NCI-H187 (cell line): ENCODE measurements at places on chromosomes 3 and 15.

GRCh38 chr3:99500485-99500884 lies 137.9 kb upstream of the COL8A1 start:
- no peak for DNase-seq

DNA sequence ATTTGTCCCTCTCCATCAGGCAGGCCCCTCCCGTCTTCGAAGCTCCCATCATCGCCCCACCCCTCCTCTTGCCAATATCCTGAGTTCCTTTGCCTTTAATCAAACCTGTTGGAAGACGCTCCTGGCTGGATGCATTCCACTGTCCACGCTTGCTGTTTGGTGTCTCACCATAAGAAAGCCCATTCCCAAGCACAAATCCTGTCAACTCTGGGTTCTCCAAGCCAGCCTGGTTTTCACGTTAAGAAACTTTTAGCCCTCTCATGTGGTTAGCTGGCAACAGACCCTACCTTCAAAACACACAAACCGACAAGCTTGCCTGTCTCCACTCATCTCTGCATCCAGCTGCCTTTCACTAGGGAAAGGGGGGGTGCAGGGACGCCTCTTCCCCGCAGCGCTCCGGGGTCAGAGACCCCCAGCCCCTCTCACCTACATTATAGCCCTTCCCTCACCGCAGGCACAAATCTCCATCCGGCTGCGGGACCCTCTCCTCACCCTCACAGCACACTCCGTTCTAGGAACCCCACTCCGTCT lies 1.1 kb downstream of the GORASP1 start:
- DNase-seq: no peak

DNA sequence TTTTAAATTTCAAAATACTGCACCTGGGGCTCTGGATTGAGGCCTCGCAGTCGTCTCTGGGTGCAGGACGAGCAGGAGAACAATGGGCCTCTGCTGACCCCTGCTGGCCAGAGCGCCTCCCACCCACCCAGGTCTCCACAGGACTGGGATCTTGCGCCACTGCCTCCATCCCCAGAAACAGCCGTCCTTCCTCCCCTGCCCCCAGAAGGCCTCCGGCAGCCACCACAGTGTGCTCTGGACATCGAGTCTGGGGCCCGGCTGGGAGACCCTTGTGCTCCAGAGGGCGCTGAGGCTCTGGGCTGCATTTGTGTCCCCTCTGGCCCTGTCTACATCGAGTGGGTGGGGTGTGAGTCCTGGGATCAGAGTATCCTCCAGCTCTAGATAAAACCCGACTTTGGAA lies 6.7 kb upstream of the ACSBG1 start:
- DNase-seq: peak; percentile 6

DNA sequence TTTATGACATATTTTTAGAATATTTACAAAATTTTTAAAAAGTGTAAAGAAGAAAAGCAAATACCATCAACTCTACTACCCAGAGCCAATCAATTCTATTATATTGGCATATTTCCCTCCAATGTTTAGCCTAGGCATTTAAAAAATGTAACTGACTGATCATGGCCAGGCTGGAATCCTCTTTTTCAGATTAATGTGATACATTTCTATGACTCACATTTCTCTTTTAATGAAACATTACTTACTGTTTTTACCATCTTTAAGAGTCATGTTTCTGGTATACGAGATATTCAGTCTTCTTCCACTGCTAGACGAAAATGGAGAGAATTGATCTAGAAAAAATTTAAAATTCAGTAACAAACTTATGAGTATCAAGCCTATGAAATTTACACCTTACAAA lies 53.4 kb upstream of the DCUN1D1 start:
- no peak for DNase-seq

DNA sequence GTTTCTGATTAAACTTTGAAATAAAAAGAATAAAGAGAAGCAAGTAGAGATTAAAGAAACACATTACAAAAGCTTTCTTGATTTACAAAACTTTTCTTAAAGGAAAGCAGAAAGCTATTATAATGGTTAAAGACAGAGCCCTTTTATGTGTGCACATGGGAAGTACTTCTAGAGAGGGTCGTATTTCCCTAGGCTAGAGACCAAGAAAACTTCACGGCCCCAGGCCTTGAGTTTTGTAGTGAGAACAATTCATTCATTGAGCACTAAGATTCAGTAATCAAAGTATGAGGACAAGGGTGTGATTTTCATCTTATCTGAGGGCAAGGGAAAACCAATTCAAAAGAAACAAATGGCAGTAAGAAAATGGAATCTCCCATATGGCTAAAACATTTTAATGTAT lies 854.1 kb downstream of the ROBO1 start:
- no peak for DNase-seq

DNA sequence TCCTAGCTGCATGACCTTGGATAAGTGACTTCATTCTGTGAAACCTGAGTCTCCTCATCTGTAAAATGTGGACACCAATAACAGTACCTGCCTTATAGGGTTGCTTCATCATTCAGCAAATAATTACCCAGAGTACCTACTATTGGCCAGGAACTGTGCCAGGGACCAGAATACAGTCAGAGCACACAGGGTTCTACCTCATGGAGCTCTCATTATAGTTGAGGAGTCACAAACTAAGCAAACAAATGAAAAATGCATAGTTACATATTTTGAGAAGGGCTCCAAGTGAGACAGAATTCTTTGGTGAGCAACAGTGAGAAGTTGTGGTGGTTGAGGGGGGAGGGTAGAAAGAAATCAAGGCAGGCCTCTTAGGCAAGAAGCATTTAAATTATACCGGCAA lies 308.6 kb upstream of the WNT5A start:
- no peak for DNase-seq

DNA sequence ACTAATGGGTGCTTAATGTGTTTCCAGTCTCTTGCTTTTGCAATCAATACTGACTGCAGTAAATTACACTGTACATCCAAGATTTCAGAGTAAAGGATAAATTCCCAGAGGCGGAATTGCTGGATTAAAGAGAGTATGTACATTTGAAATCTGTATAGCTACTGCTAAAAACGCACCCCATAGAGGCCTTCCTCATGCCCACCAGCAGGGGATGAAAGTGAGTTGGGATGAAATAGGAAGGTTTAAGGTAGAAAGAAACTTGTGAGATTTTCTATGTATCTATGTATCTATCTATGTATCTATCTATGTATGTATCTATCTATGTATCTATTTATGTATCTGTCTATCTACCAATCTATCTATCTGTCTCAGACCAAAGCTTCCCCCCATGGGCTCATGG lies 28.4 kb downstream of the TMEM44 start:
- no peak for DNase-seq

- no peak for DNase-seq
These were observed 52.5 kb downstream of the ATP10A start for GRCh38 chr15:25810631-25811091.

- no peak for DNase-seq
These were observed 63.8 kb downstream of the ATP1B3 start for GRCh38 chr3:141940194-141940776.

DNA sequence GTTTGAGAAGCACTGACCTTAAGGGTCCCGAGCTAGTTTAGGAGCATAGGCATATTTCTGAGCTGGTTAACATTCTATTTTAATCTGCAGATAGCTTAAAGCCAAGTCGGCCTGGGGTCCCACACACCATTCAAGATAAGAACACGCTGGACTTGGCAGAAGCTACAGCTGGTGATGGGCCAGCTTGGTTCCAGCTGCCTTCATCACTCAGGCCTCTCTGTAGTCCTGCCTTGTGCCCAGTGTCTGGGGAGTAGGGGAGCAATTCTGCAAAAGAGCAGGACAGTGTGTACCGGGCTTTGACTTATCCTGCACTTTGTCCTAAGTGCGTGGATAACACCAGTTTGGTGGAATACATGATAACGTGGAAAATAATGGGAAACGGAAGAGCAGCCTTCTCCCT lies 164.5 kb downstream of the MEGF11 start:
- DNase-seq: no peak

DNA sequence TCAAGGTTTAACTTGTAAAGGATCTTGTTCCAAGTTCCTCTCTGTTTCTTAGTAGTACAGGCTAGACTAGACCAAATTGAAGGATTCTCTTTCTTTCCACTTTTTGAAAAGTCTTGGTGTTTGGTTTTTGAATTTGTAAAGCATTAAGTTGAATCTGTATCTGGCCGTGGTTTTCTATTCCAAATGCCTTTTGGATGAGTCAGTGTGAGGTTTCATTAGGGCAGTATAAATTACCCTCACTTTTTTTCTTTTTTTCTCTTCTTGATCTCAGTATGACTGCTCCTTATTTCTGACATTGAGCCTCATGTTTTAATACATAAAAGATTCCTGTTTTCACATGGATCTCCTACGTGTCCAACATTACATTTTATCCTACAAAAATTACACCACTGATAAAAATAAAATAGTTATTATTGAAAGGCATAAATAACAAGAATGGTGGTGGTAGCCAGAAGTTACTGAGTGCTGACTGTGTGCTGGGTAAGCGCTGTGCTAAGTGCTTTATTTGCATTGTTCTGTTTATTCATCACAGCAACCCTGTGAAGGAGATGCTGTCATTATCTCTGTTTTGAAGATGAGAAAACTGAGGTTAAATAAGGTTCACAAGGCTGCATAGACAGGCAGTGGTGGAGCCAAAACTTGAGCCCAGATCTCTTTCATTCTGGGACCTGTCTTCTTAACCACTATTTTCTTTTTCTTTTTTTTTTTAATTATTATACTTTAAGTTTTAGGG lies 48.3 kb downstream of the MITF start:
- no peak for DNase-seq
